Stimulated activated CD4-positive, alpha-beta T cell treated with anti-CD3 and anti-CD28 coated beads, Interleukin-15, amount 100 ng/mL, for 1 hour (primary cell): ENCODE measurements at places on chromosomes 2 and 18.

DNA sequence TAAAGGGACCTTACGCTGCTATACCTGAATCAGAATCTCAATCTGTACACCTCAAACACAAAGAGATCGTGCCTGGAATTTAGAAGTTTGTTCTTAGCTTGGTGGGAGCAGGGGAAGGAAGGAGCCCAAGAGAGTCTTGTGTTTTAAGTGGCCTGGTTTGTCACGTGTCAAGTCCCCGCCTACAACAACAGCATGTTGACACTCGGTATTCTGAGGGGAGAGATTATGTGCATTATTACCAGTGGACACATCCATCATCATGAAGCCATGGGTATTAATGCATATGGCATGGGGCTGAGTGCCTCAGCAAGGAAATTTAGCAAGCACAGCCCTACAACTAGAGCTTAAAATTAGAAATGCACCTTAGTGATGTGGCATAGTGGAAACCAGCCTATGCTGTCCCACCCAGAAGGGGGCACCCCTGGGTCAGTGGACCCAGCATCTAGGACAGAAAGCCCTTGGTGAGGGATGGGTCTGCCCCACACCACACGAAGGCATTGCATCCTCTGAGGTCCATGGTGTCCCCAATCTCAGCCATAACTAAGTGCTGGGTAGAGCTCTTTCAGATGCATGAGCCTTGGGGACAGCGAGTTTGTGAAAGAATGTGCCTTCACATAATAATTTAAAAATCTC, 138.7 kb downstream of the MGAT5 start:
- no peak for DNase-seq

DNA sequence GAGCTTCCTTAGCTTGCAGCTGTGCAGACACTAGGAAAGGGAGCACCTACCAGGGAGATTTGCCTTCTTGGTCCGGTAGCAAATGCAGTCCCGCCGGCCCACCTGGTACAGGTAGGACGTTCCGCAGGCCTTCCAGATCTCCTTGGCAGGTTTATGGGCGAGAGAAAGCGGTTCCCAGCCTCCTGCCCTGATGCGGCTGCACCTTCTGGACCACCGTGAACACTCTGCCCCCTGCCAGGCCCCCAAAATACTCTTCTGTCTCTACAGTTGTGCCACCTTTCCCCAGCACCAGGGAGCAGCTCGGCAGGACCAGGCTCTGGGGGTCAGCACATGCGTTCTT, 67.4 kb downstream of the HNRNPLL start:
- no peak for DNase-seq

DNA sequence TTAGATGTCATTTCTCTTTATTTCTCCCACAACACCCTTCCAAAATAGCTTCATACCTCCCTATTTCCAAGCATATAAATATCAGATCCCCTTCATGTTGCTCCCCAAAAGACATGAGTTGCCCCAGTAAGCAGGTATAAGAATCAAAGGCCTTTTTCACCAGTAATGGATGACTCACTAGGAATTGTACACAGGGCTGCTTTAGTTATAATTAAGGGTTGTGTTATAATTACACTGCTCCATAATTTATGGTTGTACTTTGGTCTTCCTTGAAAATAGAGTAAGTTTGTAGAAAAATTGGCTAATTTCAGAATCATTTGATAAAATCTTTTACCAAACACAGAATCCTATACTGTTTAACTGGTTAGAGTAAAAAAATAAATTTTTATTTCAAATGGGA, 8.8 kb upstream of the AQP4 start:
- DNase-seq: no peak

- DNase-seq: no peak
Observed at GRCh38 chr2:9617749-9618148, 13.0 kb downstream of the YWHAQ start.

DNA sequence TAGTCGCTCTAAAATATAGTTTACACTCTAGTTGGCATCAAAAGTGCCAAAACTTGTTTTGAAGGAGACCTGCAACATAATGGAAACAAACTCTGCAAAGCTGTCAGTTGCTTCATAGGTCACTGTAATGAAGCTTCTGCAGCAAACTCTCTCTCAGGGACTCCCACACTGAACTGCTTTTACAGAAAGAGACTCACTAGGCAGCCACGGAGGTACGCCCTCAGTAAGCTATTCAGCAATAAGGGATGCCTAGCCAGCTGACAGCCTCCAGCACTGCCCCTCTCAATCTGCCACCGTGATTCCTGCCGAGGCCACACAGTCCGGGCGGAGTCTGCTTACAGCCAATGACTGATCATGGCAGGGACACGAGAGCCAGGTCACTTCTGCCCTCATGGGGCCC, 51.1 kb downstream of the COLEC12 start:
- no peak for DNase-seq

DNA sequence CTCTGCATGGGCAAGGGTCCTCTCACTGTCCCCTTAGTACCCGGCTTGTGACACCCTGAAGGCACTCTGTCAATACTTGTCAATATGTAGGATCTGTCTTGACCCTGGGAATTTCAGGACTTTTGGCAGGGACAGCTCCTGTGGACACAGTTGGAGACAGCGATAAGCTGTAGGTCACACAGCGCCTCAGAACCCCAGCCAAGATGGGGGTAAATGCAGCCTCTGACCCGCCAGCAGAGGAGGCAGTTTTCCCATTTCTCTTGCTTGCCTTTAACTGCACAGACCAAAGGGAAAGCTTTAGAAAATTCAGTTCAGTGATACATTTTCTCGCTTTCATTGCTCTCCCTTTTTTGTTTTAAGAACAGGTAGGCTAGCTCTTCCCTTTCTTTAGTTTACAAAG, 54.8 kb upstream of the KLHL29 start:
- no peak for DNase-seq

DNA sequence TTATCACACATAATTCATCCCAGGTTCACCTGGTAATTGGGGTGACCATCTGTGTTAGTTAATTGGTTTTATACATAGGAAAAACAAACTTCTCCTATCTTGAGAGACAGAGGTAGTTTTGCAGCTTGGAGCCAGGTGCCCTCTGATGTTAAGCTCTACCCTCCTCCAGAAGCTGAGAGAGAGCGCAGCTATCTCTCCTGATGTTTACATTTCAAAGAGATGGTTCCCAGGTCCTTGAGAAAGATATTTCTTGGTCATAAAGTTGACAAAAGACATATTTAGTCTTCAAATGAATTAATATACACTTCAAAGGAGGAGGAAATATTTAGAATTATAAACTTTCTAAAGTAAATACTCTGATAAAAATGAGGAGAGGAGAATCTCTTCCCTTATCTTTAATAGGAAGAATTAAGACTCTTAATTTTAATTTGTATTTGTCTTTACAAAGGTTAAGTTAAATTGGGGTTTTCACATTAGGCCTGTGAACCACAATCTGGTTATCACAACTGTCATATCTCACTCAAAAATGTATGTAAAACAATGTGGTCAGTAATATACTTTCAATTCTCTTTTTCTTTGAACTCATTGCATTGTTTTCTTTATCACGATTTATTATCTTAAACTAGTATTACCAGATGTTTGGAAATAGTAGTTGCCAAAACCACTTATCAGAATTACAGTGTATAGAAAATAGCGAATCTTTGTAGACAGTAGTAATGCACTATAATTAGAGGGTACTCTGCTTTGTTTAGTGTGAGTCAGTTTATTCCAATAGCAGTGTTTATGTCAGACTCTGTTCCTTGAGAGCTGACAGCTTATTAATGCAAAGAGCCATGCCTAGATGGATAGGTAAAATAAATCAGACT, 26.8 kb downstream of the SERPINB4 start:
- no peak for DNase-seq

DNA sequence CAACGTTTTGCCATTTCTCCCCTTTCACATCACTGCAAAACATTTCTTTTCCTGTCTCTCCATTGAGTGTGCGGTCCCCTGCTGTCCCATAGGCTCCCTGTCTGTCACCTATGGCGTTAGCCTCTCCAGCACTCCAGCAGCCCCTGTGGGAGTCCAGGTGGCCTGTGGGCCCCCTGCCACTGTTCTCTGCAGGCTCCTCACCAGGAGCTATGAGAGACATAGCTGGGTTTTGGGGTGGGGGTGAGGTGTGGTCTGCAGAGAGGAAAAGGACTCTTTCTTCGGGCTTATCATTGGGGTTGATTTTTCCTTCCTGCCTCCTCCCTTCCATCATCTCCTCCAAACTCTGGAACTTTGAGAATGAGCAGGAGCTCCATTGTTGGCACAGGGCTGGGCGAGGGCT, 36.1 kb upstream of the IGFBP5 start:
- DNase-seq: no peak

DNA sequence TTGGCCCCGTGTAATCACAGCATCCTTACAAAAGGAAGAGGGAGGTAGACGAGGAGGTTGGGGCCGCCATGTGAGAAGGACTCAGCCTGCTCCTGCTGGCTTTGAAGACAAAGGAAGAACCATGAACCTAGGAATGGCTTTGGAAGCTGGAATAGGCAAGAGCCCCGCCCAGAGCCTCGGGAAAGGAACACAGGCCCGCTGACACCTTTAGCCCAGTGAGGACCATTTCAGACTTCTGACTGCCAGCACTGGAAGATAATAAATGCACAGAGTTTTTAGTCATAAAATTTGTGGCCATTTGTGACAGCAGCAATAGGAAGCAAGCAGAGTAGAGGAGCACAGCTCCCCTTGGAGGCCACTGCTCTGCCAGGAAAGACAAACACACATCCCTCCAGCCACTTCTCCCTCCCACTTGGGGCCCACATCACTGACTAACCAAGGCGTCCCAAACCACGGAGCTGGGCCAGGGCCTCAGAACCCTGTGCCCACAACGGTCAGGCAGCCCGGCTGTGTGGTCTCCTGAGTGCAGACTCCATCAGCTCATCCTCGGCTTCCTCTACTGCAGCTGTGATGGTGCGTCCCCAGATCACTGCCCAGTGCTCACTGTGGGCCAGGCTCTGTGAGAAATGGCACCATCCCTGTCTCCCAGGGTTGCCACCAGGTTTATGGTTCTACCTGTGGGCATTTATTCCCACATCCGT, 39.7 kb downstream of the TFCP2L1 start:
- DNase-seq: no peak

DNA sequence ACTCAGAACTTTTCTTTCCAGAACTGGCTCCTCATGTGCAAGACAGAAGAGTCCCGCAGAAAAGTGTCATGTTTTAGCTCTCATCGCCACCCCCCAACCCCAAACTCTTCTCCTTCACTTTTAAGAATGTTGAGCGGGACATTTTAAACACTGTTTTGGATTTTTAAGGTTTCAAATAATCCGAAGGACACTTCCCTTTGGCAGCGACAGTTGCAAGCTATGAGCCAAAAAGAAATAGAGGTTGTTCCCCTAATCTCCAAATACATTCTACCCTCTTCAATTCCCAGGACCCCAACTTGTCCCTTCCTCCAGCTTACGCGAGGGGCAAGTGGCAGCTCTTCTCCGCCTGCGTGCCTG, 678 bp upstream of the UBE2E3 start:
- DNase-seq: no peak

- DNase-seq: no peak
Observed at GRCh38 chr18:8140841-8141501, 468.3 kb upstream of the RAB12 start.

- no peak for DNase-seq
Observed at GRCh38 chr2:195531754-195532153, 125.3 kb upstream of the SLC39A10 start.

- DNase-seq: no peak
Observed at GRCh38 chr2:33158482-33159003, 211.8 kb downstream of the LTBP1 start.

GRCh38 chr2:41879235-41879916, 168.4 kb upstream of the PKDCC start:
- no peak for DNase-seq

DNA sequence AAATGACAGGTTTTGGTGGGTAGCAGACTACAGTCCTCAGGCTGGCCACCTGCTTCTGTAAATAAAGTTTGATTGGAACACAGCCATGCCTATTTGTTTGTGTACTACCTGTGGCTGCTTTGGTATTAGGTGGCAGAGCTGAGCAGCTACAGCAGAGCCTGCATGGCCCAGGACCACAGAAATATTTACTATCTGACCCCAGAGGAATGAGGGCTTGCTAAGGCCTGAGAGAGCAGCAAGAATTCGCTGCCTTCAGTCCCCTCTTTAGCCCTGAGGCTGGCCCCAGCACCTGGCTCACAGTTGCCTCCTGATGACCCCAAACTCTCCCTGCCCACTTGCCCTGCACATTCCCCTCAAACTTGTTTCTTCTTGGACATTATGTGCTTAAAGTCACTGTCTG, 32.5 kb downstream of the POLR1A start:
- no peak for DNase-seq

- DNase-seq: no peak
Observed at GRCh38 chr2:58502931-58503330, 261.8 kb upstream of the FANCL start.

DNA sequence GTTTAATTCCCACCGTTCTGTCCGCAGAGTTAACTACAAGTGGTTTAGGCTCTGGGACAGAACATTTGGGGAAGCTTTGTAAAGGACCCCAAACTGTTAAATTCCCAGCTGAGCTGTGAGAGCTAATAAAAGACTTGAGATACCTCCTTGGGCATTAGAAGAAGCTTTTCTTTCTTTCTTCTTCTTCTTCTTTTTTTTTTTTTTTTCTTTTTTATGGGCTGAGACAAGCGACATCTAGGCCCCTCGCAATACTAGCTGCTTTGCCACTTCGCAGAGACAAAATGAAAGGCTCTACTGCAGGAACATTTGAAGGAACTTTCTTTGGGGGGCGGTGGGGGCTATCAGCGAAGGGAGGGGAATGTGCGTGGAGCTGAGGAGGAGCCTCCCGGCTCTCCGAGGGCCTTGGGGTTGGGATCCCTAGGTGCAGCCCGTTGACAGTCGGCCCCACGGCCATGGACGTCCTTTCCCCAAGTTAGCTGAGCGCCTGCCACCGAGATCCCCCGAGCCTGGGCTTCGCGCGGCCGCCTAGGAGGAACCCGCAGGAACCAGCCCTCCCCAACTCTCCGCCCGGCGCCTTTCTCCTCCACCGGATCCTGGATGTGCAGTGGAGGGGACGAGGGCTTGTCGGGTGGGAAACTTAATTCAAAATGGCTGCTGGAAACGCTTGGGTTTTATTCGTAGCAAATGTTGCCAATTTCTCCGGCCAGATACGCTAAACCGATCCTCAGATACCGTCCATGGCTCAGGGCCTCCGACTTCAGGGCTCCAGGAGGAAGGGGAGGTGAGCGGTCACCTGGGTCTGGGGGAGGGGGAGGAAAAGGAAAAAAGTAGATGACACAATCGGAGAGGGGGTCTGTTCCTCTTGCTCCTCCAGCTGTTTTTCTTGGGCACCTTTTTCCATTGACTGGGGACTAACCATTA, 4.2 kb downstream of the MEIS1 start:
- no peak for DNase-seq
